ENCODE measurements at places on chromosomes 4 and X.

DNA sequence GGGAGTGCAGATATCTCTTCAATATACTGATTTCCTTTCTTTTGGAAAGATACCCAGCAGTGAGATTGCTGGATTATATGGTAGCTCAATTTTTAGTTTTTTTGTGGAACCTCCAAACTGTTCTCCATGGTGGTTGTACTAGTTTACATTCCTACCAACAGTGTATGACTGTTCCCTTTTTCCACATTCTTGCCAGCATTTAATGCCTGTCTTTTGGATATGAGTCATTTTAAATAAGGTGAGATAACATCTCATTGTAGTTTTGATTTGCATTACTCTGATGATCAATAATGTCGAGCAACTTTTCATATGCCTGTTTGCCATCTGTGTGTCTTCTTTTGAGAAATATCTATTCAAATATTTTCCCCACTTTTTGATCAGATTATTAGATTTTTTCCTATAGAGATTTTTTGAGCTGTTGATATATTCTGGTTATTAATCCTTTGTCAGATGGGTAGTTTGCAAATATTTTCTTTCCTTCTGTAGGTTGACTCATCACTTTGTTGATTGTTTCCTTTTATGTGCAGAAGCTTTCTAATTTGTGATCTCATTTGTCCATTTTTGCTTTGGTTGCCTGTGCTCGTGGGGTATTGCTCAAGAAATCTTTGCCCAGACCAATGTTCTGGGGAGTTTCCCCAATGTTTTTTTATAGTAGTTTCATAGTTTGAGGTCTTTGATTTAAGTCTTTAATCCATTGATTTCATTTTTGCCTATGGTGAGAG lies 552.7 kb downstream of the ZNF674 start:
- H3K27ac ChIP-seq, result no peak overlapping the region
- DNase-seq, result no peak
- H3K27me3 ChIP-seq, result no peaks in the 10 kb centered on the region

- peak overlapping the region; percentile 5 for H3K27ac ChIP-seq
- no peak overlapping the region for H3K4me3 ChIP-seq
- H3K36me3 ChIP-seq, result no peaks in the 10 kb centered on the region
- H3K27me3 ChIP-seq, result no peaks in the 10 kb centered on the region
- H3K4me1 ChIP-seq, result no peaks in the 10 kb centered on the region
These were observed 36.9 kb downstream of the SORBS2 start for GRCh38 chr4:185774845-185775680.

GRCh38 chr4:184386271-184386781 lies 88.0 kb downstream of the IRF2 start:
- no peaks in the 10 kb centered on the region for H3K27me3 ChIP-seq
- no peak for DNase-seq
- peaks cover 22% of the 10 kb centered on the region for H3K4me1 ChIP-seq

- no peaks in the 10 kb centered on the region for H3K4me1 ChIP-seq
- no peak overlapping the region for H3K27ac ChIP-seq
- no peak overlapping the region for H3K4me3 ChIP-seq
- H3K36me3 ChIP-seq, result no peaks in the 10 kb centered on the region
These were observed 12.3 kb downstream of the GPC4 start for GRCh38 chrX:133402830-133403625.

- H3K27ac ChIP-seq, result no peak overlapping the region
- no peaks in the 10 kb centered on the region for H3K27me3 ChIP-seq
- peaks cover 12% of the 10 kb centered on the region for H3K4me1 ChIP-seq
- H3K36me3 ChIP-seq, result no peaks in the 10 kb centered on the region
These were observed 1.8 kb downstream of the WDR44 start for GRCh38 chrX:118347736-118348135.

- H3K27ac ChIP-seq, result no peak overlapping the region
- no peaks in the 10 kb centered on the region for H3K4me1 ChIP-seq
- H3K4me3 ChIP-seq, result no peak overlapping the region
- no peaks in the 10 kb centered on the region for H3K27me3 ChIP-seq
- DNase-seq, result no peak
- no peaks in the 10 kb centered on the region for H3K36me3 ChIP-seq
These were observed 18.5 kb upstream of the ADGRA3 start for GRCh38 chr4:22534374-22534773.

GRCh38 chr4:103050736-103051436 lies 25.7 kb downstream of the SLC9B2 start:
- no peak for DNase-seq
- H3K4me3 ChIP-seq, result no peak overlapping the region
- no peaks in the 10 kb centered on the region for H3K27me3 ChIP-seq
- H3K36me3 ChIP-seq, result no peaks in the 10 kb centered on the region
- no peaks in the 10 kb centered on the region for H3K4me1 ChIP-seq

DNA sequence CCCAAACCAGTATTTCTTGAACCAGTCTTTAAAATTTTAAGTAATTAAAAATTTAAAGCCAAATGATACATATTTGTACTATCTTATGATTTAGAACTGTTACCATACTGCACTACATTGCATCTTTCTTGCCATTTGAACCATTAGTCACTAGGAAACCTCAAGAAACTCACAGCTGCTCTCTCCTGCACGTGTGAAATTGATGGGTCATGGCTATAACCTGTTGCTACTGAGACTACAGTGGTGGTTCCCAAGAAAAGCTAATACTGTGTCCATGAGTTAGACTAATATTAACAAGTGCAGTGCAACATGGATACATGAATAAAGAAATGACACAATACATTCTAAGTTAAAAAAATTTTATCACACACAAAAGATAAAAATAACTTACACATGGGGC lies 88.4 kb downstream of the PDE5A start:
- no peaks in the 10 kb centered on the region for H3K27me3 ChIP-seq
- no peak overlapping the region for H3K4me3 ChIP-seq
- peaks cover 26% of the 10 kb centered on the region for H3K4me1 ChIP-seq
- H3K27ac ChIP-seq, result no peak overlapping the region

DNA sequence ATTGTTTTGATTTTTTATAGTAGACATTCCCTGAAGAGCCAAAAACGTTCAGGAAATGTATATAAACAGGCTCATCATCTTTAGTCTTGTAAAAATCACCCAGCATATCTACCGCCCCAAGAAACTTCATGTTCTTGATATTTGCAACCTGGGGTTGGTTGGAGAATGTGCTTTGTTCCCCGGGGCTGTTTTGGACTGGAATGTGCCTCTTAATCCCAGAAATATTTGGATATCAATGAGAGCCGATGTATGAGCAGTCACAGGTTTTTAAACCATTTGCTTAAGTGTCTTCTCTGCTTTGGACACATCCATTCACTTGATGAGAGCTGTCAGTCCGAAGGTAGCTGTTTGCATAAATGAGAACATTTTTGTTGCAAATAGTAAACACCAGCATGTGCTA lies 449.7 kb downstream of the PCDH7 start:
- H3K27ac ChIP-seq, result no peak overlapping the region
- no peaks in the 10 kb centered on the region for H3K36me3 ChIP-seq
- no peaks in the 10 kb centered on the region for H3K27me3 ChIP-seq
- H3K4me3 ChIP-seq, result no peak overlapping the region
